ENCODE measurements at places on chromosomes 1 and 21.

DNA sequence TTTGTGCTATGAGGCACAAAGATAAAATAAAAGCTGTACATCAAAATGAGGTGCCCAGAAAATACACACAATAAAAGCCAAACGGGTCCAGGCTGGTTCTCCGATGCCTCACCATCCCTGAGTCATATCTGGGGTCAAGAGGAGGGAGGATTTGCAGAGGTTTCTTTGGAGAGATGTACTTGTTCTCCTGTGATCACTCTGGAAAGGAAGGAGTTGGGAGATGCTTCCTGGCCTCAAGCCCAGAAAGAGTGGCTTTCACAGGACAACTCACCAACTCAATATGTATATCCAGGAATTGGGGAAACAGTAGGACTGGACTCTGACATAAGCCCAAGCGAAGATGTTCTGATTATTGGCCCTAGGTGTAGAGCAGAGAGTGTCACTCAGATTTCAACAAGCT lies 51.9 kb downstream of the DIPK1A start:
- peak; percentile 58 for DNase-seq

DNA sequence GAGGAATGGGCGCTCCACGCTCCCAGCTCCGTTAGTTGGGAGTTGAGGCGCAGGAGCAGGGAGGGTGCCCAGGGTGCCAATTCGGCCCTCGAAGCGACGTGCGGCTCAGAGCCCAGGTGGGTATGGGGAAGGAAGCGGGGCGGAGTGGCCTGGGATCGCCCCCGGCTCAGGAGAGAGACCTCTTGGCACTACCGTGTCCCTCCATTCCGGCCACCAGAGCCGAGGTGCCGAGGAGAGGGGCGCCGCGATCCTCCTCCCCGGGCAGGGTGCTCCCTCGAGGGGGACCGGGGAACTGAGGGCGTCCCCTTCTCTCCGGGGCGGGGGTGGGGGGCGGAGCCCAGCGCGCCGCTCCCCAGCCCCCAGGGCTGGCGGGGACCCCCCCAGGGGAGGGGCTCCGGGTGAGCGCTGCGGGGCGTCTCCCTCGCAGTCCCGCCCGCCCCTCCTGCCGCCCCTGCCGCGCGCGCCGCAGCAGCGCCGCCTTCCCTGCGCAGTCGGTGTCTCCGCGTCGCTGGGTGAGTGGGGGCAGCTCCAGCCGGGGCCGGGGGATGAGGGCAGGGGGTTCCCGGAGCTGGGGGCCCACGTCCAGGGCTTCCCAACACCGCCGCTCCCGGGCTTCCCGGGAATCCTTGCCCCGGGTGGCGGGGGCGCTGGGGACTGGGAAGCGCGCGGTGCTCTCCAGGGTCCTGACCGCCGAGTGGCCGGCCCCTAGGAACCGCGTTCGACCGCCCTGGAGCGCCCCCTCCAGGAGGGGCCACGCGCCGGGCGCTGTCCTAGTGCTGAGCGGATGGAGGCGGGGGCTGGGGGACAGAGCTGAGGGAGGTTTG lies at the start of gene HPCA:
TSS of gene HPCA (plus strand) at position 488 of the 824 bp plus-strand sequence. CDS start 2,408 bp downstream, outside the sequence.
- peak; percentile 57 for DNase-seq

DNA sequence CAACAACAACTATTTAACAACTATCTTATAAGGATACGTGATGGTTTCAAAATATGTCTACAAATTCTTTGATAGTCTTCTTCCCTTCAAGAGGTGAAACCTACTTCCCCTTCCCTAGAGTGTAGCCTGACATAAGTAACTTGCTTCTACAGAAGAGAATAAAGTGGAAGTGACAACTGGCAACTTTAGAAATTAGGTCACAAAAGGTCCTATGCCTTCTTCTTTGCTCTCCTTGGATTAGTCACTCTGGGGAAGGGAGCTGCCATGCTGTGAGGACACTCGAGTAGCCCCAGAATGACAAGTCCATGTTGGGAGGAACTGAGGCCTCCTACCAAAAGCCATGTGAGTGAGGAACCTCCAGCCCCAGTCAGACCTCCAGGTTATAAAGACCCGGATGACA lies 19.2 kb downstream of the EFCAB14 start:
- no peak for DNase-seq

GRCh38 chr1:200478239-200478623 lies 68.4 kb upstream of the ZNF281 start:
- DNase-seq: no peak

DNA sequence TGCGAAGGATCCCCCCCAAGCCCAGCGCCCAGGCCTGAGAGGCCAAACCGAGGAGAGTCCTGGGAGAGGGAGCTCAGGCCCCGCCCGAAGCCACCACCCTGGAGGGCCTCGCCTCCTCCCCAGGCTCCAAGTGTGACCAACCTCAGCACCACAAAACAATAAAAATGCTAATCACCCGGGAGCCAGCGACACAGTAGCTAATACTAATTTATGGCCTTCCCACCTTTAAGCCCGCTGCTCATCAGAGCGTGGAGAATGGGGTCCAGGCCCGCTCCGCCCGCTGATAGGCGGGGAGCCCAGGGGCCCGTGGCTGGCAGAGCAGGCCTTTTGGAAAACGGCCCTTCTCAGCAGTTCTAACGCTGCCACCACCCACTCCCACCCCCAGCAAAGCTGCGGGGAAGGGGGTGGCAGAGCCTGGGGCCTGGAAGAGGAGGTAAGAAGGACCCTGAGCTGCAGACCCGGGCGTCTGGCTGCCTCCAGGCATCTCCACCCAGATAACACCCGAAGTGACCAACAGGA lies 20.4 kb upstream of the TAS1R2 start:
- no peak for DNase-seq

GRCh38 chr1:218938259-218938658 lies 235.4 kb upstream of the LYPLAL1 start:
- peak; percentile 31 for DNase-seq

- no peak for DNase-seq
These were observed 2.3 kb upstream of the C1orf35 start for GRCh38 chr1:228105270-228105995.

- peak; percentile 59 for DNase-seq
These were observed 207.4 kb downstream of the APP start for GRCh38 chr21:25963181-25963580.

- no peak for DNase-seq
These were observed 51.3 kb downstream of the PTP4A2 start for GRCh38 chr1:31886866-31887265.

GRCh38 chr1:60745484-60745883 lies 336.9 kb upstream of the NFIA start:
- no peak for DNase-seq

- no peak for DNase-seq
These were observed 152.0 kb upstream of the ZRANB2 start for GRCh38 chr1:71232786-71233185.

DNA sequence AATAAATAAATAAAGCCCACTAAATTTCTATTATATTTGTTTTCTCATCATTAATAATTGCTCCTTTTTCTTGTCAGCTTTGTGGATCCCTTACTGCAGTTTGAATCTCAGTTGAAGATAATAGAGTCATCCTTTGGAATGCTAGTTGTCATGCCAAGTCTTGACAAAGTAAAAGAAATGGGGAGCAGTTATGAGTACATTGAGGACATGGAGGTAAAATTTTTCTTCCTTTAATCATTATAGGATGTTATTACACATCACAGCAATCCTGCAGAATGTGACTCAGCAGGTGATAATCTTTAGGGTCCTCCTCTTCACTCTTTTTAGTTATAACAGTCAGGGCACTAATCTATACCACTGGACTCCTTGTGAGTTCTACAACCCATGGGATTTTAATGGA lies 24.1 kb downstream of the MROH9 start:
- DNase-seq: peak; percentile 8

DNA sequence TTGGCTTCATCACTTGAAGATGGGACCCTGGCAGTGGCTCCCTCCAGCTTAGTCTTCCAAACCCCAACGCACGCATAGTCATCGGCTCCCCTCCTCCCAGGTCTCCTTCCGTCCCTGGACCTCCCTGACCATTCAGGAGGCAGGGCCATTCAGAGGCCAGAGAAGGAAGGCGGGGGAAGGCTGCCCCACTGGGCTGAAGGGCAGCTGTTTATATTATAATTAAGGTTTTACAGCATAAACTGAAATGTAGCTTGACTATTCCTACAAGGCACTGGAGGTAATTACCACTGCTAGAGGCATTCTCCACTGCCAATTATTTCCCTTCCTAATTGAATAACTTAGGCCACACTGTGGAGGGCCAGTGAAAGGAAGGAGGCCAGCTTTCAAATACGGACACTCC lies 170.6 kb upstream of the PROX1 start:
- no peak for DNase-seq

- DNase-seq: no peak
These were observed 9.7 kb downstream of the TNR start for GRCh38 chr1:175733722-175734121.

- peak; percentile 31 for DNase-seq
These were observed 439.2 kb downstream of the PTBP2 start for GRCh38 chr1:97160818-97161217.

DNA sequence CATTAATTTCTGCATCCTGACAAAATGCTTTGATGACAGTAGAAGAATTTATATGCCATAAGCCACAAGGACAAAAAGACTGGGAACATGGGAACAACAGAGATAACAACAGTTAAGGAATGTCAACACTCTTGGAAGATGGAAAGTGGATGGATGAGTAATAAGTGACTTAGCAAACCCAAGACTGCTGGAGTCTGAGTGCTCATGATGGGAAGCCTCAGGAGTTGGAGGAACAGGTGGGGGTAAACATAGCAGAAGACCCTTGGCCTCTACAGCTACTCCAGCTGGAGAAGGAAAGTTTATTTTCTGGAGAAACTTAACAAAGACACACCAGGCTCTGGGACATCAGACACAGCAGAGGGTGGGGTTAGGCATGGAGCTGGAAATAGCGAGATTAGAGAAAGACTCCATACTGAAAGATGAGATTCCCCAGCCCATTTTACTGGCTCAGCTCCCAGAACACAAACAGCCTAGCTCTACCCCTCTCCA lies 13.6 kb downstream of the G0S2 start:
- DNase-seq: peak; percentile 41

DNA sequence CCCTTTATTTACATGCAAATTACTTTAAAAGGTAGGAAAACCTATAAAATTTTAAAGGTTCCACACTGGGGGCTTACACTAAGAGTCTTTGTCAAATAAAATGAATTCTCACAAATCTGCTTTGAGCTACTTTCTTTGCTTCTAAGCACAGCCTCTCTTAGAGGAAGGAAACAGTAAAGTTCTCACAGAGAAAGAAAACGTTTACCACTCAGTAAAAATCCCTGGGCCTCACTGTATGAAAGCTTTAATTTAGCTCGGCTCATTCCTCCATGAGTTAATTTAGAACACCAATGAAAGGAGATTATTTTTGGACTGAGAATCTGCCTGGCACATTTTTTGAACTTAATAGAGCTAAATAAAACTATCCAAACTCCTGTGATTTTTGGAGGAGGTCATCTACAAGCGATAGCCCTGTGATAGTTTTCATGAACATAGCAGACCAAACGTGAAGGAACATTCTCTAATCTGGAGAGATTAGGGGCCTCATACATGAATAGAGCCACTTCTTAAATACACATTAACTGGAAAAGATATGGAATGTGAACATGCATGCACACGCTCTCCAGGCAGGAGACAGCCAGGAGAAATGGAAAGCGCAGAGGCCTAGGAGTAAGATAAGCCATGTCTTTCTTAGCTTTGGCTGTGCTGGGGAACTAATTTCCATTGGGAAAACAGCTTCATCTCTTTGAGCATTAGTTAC lies 32.8 kb downstream of the PRRX1 start:
- no peak for DNase-seq

GRCh38 chr1:112383759-112384370 lies 12.1 kb upstream of the CTTNBP2NL start:
- DNase-seq: no peak

DNA sequence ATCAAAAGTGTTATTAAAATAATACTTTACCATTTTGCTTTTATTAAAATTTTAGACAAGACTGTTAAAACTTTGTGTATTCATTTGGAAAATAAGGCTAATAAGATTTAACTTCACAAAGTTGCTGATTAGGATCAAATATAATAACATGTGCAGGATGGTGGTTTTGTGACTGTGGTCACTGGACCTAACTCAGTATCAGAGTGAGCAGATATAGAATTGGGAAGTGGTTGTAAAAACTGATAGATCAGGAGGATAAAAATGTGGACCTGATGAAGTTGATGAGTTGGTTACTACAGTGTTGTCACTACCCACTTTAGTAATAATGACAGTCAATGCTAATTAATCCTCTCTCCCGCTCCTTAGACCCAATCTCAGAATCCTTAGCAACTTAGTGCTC lies 186.4 kb downstream of the AKT3 start:
- no peak for DNase-seq

DNA sequence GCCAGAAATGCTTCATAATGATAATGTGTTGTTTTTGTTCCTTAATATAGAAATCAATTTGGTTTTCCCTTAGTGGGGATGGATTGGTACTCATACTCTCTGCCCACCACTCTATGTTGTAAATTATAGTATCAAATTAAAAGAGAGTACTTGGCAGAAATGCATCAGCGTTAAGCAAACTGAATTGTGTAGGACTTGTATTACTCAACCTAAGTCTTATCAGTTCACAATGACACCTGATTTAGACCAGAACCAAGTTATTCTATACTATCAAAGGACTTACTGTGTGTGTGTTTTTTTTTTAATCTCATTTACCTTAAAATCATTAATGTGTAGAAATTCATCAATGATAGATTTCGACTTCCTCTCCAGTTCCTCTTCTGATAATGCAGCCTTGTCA lies 62.0 kb upstream of the HP1BP3 start:
- DNase-seq: no peak

DNA sequence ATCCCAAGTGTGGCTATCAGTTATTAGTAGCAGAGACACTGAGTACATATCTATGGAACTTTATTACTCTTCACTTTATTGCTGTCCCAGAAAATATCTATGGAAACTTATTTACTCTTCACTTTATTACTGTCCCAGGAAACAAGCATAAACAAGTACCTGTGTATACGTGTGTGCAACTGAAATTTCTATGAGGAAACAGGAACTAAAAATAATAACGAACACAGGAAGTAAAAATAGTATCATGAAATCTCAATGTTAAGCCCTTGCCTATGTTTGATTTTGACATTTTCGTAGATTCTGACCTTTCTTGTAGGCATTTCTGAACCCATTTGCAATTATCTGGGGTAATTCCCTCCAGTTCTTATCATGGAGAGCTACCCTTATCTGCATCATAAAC lies 64.9 kb upstream of the KRTAP19-8 start:
- DNase-seq: no peak

GRCh38 chr1:106846656-106847055 lies 209.8 kb upstream of the PRMT6 start:
- no peak for DNase-seq

- no peak for DNase-seq
These were observed 46.2 kb downstream of the YARS1 start for GRCh38 chr1:32770741-32771548.

GRCh38 chr1:207268337-207268736 lies 53.1 kb upstream of the CD55 start:
- no peak for DNase-seq

DNA sequence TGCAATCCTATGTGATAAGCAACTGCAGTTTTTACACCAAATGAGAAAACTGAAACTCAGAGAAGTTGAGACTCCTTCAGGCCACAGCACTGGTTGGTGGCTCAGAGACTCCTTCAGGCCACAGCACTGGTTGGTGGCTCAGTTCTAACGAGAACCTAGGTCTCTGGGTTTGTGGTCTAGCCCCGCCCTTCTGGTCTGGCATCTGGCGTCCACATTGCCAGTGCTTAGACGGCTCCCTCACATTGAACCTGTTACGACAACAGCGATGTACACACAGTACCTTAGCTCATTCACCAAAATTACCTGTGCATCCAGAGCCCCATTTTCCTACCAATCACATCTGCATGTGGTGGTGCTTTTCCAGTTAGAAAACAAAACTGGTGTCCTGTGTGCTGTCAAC lies 66.1 kb downstream of the NID1 start:
- DNase-seq: peak; percentile 36

Data from choroid plexus epithelial cell (primary cell).